Forelimb muscle (tissue), 1 donor: ENCODE measurements at places on chromosomes 6 and 20. TPM values are rescaled to one million over a fixed set of nuclear protein-coding genes. Genes with fewer than 3 reads are reported as not detected.

DNA sequence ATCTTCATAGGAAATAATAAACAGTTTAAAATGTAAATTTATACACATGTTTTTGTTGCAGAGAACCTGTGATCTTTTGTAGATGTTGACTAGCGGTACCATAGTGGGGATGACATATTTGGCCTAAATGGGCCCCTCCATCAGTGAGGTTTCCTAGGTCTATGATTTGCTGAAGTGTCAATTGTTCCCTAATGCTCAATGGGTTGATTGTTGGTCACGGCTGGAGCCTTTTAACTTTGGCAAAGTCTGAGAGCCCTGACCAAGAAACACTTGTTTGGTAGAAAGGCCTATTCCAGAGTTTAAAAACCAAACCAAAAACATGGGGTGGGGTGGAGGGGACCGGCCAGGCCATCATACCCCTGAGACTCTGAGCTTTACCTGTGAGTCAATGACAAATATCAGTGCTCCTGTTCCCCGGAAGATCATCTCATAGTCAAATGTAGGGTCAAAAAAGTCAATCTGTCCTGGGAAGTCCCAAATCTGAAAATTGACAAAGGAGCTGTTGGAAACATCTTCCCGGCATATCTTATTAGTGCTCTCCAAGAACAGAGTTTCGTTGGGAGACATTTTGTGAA is 25.1 kb downstream of the RRAGD start:
- DNase-seq = no peak

- no peak for DNase-seq
These were observed 1.2 kb upstream of the RAB22A start for GRCh38 chr20:58308290-58308679.

DNA sequence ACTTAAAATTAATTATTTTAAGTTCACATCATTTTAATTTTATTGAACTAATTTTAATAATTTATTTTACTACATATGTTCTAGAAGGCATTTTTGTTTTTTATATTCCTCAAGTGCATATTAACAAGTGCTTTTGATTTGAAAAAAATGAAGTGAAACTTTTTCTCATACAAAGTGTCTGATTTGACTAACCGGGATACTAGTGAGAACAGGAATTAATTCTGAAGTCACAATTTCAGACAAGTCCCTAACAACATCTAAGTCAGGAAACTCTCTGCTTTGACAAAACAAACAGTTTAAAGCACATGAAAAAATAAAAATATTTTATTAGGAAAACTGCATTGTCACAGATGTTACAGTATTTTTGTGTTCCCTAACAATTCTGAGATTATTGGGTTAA is 1166.3 kb upstream of the CITED2 start:
- no peak for DNase-seq

DNA sequence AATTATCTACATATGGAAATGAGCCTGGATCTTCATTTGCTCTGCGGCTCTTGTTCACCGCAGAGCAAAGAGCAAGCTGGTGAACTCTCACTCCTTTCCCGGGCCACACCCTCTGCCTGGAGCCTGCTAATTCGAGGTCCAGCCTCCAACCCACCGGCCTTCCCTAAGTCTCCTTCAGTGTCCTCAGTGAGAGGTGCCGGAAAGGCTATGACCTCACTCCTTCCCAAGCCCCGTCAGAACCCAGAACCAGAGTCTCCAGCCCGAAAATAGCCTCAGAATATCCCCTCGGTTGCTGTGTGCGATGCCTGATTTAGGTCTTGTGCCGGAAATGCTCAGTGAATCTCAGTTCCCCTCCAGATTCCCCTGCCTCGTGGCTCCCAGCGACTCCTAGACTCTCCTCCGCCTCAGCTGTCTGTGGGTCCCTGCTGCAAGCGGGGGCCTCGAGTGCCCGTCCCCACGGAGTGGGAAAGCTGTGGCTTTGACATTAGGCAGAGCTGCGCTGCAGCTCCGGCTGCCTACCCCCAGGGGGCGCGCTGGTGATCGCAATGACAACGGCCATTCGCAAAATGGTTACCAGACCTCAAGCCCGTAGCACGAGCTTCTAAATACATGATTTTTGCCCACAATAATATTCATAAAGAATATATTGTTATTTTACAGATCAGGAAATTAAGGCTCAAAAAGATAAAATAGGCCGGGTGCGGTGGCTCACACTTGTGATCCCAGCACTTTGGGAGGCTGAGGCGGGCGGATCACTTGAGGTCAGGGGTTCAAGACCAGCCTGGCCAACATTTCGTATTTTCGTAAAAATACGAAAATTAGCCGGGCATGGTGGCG is 4.1 kb upstream of the BNIP5 start:
- no peak for DNase-seq

DNA sequence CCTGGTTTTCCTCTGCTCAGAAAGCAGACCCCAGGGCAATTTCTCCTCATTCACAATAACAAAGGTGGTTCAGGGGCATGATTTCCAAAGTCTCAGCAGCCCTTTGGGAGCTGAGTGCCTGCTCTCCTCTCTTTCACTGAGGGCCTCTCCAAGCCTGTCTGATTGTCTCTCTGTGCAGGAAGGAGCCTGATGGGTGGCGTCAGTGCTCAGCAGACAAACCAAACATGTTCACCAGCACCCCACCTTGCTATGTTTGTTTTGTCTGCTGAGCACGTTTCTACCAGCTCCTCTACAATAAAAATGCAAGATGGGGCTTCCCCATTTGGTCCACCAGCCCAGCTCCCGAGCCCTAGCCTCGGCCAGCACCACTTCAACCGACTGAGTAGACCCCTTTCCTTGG is 25.4 kb upstream of the TCP11 start:
- no peak for DNase-seq

GRCh38 chr20:20710443-20711315 is 1.8 kb downstream of the RALGAPA2 start:
- DNase-seq = no peak

MLIP gene
- polyA plus RNA-seq = 69.5 TPM

MAPK13 gene
- polyA plus RNA-seq = 6.8 TPM

PBOV1 gene
- polyA plus RNA-seq = not detected
